COLO829 (cell line): ENCODE measurements at places on chromosomes 12 and 14.

- no peak for DNase-seq
Observed at GRCh38 chr14:73462048-73462715, 3.8 kb upstream of the NUMB start.

DNA sequence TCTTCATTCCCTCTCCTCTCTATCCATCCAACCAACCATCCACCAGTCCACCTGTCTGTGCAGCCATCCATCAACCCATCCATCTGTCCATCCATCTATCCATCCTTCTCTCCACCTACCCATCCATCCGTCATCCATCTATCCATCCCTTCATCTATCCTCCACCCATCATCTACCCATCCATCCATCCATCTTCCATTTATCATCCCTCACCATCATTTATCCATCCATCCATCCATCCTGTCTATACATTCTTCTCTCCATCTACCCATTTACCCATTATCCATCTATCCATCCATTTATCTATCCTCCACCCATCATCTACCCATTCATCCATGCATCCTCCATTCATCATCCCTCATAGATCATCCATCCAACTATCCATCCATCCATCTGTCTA, 24.4 kb downstream of the AACS start:
- no peak for DNase-seq

- peak; percentile 28 for DNase-seq
Observed at GRCh38 chr14:59161561-59162175, 26.8 kb upstream of the DAAM1 start.

DNA sequence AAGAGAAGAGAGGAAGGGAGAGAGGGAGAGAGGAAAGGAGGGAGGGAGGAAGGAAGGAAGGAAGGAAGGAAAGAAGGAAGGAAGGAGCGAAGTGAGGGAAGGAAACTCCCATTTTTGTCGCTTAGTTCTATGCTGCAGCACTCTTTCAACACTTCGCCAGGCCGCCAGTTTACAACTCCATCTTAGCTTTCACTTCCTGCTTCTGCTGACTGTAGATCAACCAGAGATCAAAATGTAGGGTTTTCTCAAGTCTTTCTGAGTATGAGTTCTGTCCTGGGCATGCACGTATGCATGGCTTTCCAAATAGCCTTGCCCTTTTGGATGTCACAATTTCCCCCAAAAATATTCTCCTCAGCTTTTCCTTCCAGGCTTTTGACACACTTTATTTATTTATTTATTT, 723.4 kb downstream of the TRHDE start:
- no peak for DNase-seq

GRCh38 chr12:48567731-48568130, 2.1 kb downstream of the LALBA start:
- no peak for DNase-seq

DNA sequence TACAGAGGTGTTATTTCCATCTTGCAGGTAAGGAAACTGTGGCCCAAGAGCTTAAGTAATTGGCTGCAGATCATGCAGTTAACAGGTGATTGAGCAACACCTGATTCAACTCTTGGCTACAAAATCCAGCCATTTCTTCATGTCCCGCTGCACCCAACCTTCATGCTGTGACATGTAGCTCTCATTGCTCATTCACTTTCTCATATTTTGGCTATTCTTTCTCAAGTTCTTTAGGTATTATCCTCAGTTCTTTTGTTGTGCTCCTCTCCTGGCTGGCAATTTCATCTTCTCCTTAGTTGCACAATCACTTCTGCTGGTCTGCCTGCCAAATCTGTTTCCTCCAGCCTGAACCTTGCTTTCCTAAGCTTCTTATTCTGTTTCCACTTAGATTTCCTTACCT, 300.8 kb downstream of the SSPN start:
- no peak for DNase-seq
